Activated CD8-positive, alpha-beta memory T cell treated with anti-CD3 and anti-CD28 coated beads for 1 hour (primary cell): ENCODE measurements at places on chromosomes 3 and 15.
A peak's percentile ranks its signal among the peaks of the same experiment; 100 is the strongest.

DNA sequence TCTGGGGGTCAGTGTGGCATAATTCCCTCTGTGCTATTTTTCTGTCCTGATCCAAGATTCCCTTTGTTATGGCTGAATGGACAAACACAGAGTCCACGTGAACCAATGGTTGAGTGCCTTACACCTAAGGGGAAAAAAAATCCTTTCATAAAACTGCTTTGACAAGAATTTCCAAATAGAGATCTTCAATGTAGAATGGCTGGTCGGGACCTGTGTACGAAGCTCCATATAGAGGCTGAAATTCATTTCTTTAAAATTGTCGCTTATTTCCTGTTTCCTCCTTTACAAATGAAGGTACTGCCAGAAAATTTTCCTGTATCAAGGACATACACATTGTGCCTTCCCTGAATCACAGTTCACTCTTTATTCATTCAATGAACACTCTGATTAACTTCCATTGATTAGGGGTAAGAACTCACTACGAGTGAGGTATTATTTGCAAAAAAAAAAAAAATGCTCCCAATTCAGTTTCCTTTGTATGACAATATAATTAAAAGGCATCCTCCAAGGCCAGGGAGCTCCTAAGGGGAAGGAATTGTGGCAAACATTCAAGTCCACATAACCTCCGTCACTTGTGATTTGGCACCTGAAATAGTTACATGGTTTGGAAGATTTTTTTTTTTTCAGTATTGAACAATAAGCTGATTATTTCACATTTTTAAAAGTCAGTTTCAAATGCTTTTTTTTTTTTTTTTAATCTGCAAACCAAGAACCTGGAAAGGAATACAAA lies 293.8 kb downstream of the MEX3B start:
- no peak for DNase-seq

GRCh38 chr3:25863011-25863415 lies 73.1 kb downstream of the OXSM start:
- no peak for DNase-seq

DNA sequence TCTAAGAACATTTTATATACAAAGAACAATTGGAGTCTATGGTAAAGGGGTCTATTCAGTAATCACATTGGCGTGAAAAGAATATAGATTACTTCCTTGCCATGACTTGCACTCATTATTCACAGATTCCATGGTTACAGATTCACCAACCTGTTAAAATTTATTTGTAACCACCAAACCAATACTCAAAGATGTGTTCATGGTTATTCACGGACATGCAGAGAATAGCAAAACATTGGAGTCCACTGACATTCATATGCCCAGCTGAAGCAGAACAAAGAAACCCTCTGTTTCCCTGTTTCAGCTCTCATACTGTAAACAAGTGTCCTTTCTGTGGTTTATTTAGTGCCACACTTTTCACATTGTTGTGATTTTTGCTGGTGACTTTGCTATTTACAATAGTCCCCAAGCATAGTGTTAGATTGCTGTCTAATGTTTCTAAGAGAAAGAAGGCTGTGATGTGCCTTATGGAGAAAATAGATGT lies 185.8 kb upstream of the TTC14 start:
- DNase-seq, result no peak

- DNase-seq, result no peak
Measured at GRCh38 chr15:90845201-90845949, 23.0 kb upstream of the FURIN start.

- no peak for DNase-seq
Measured at GRCh38 chr15:67946701-67947100, 106.9 kb upstream of the RNU6-1 start.

- DNase-seq, result no peak
Measured at GRCh38 chr15:60814855-60815254, 335.9 kb upstream of the ICE2 start.

- no peak for DNase-seq
Measured at GRCh38 chr3:21750831-21751391, at the start of gene ZNF385D. Gene ZNF385D, minus strand, starts transcription at chr3:21751210. Its CDS starts 294 bp downstream, at chr3:21750916.

GRCh38 chr3:159257954-159258353 lies 456.1 kb downstream of the MFSD1 start:
- no peak for DNase-seq

- DNase-seq, result no peak
Measured at GRCh38 chr3:71214797-71215196, 368.7 kb downstream of the FOXP1 start.

- no peak for DNase-seq
Measured at GRCh38 chr3:15099364-15100098, 583 bp upstream of the RBSN start.

DNA sequence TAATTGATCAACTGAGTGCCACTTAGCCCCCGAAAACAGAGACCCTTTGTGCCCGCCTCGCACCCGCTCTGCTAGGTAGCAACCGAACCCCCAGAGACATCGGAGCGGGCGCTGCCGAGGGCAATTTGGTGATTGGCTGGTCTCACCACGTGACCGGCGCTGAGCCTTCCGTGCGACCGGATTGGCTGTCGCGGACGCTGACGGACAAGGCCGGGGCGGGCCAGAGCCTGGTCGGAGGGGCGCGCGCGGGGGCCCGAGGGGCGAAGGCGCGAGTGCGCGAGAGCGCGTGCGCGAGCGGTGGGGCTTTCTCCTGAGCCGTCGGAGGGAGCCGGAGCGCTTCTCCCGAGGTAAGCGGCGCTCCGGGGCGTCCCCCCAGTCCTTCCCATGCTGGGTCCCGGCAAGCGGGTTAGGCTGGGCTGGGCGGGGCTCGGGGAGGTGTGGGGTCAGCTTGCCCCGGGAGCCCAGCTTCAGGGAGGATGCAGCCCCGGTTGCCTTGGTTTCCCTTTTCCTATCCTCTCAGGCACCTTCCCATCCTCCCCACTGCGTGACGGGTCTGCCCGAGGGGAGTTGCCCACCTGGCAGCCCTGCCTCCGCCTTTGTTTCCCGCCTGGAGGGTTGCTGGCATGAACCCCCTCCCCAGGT lies at the start of gene TMEM108:
TSS of gene TMEM108 (plus strand) at position 303 of the 642 bp plus-strand sequence.
- no peak for DNase-seq

- no peak for DNase-seq
Measured at GRCh38 chr15:71883447-71883846, 73.1 kb downstream of the NR2E3 start.

- DNase-seq, result no peak
Measured at GRCh38 chr3:43062040-43062563, 43.8 kb downstream of the POMGNT2 start.

DNA sequence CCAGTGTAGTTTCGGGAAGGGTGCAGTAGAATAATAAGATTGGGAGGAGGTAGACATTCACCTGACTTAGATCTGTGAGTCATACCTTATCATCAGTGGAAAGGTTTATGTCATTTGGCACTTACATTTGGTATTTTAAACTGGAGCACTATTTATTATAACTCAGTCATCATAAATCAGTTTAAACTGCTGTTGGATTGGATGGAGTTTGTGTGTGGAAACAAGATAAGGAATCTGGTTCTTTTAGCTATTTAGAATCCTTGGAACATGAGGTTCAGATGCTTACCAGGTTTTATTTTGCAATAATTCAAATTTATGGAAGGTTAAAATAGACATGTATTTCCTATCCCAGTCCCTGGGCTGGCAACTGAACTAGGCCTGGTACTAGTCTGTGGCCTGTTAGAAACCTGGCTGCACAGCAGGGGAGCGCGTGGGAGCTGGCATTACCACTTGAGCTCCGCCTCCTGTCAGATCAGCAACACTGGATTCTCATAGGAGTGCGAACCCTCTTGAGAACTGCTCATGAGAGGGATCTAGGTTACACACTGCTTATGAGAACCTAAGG lies 34.5 kb downstream of the ZFAND6 start:
- no peak for DNase-seq

GRCh38 chr3:117537949-117538348 lies 828.4 kb downstream of the TUSC7 start:
- DNase-seq, result no peak

GRCh38 chr3:111838133-111838532 lies 20.9 kb upstream of the PHLDB2 start:
- DNase-seq, result no peak

GRCh38 chr3:159593927-159594605 lies 394.6 kb upstream of the IL12A start:
- no peak for DNase-seq

DNA sequence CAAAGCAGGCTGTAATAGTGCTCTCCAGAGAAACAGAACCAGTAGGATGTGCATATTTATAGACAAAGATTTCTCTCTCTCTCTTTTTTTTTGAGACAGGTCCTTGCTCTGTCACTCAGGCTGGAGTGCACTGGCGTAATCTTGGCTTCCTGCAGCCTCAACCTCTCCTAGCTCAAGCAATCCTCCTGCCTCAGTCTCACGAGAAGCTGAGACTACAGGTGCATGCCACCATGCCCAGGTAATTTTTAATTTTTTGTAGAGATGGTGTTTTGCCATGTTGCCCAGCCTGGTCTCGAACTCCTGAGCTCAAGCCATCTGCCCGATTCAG lies 67.1 kb upstream of the CHD2 start:
- DNase-seq, result no peak

- DNase-seq, result no peak
Measured at GRCh38 chr3:38127611-38128302, 9.2 kb downstream of the ACAA1 start.

DNA sequence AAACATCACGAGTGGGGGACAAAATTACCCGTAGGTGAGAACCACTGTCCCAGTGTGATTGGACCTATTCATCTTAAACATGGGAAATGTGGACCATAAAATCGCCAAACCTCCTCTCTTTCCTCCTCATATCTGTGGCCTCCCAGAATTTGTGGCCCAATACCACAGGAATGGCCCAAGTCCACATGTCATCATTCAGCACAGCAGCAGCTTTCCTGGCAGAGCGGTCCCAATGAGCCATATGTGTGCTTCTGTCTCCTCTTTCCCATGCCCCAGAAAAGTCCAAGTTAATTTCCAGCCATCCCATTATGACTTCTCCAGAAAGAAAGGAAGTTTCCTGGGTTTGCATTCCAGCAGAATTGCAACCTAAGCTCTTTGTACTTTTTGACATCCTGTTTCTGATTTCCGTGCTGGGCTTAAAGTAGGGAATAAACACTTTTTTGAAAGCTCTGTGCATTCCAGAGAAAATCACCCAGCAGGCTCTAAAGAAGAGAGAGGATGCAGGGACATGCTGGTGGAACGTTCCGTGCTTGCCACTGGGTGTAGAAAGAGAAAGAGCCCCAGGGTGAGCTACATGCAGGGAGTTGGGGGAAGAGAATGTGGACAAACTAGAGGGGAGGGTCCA lies 259.4 kb upstream of the PROK2 start:
- no peak for DNase-seq

GRCh38 chr15:63630036-63630751 lies 33.0 kb downstream of the FBXL22 start:
- DNase-seq, result no peak

- no peak for DNase-seq
Measured at GRCh38 chr3:149527531-149528339, 53.2 kb downstream of the TM4SF4 start.

GRCh38 chr15:70584838-70585706 lies 178.3 kb downstream of the UACA start:
- DNase-seq, result peak; percentile 22

DNA sequence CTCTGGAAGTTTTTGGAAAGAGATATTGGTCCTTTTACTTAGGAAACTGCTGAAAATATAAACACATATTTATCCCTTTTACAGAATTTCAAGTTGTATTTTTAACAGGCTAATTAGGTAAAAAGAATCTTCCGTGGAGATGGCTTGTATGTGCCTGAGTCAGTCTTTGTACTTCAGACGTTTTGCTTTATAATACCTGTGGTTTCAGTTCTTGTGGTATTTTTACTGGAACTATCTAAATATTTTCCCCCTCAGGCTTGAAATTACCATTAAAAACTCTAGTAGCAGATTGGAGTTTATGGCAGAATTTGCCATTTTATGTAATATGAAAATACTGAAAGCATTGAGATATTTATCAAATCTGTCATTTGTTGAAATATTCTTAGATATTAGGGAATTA lies 151.6 kb upstream of the CGNL1 start:
- DNase-seq, result no peak

GRCh38 chr3:149377408-149378364 lies at the start of gene TM4SF1:
Gene TM4SF1, minus strand, starts transcription at chr3:149377649. Its CDS starts 102 bp downstream, at chr3:149377547.
- DNase-seq, result no peak

DNA sequence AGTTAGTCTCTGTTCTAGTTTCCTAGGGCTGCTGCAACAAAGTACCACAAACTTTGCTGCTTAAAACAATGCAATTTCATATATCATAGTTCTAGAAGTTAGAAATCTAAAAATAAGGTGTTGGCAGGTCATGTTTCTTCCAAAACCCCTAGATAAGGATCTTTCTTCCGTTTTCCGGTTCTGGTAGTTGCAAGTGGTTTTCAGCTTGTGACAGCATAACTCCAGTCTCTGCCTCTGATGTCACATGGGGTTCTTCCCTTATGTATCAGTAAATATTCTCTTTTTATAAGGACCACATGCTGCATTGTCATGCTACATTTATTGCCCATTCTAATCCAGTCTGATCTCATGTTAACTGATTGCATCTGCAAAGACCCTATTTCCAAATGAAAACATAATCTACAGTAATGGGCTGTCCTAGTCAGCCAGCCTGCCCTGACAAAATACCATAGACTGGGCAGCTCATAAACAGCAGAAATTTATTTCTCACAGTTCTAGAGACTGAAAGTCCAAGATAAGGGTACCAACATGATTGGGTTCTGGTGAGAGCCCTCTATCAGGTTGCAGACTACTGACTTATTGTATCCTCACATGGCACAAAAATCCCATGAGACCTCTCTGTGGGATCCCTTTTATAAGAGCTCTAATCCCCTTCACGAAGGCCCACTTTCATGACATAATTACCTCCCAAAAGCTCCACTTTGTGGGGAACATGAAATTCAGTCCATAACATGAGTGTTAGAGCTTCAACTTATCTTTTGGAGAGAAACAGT lies 642.0 kb upstream of the NAALADL2 start:
- DNase-seq, result no peak

DNA sequence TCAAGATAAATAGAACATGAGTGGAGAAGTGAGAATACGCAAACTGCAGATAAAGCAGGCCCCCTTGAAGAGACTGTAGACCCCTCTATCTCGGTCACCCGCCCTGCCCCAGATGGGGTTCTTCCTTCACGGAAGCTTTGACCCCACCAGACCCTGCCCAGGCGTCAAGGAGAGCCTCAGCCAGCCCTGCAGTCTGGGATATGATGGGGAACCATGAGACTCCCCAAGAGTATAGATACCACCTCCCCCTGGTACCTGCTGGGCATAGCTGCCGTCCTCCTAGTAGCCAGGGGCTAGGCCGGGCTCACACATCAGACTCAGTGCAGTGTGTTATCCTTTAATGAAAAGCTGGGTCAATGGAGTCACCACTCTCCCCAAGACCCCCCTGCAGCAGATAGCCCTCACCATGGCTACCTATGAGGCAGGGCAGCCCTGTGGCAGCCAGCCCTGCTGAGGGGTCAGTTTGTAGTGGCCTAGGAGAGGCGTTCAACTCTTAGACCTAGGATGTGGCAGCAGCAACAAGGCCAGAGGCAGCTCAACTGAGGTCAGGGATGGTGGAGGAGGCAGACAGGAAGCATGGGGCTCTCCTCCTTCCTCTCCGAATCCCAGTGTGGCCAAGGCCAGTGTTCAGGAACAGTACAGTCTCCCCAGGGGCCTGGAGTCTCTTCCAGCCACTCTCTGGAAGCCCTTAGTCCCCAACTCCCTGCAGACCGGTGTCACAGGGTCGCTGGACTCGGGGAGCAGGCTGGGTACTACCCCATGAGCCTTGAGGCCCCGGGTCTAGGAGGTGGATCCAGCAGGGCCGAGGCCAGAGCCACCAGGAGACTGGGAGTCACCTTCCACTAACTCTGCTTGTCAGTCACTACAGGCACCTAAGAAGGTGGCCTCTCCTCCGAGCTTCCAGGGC lies 26.1 kb downstream of the PLXNB1 start:
- no peak for DNase-seq
